ENCODE measurements at places on chromosomes 1 and 21.
A peak's percentile ranks its signal among the peaks of the same experiment; 100 is the strongest.

GRCh38 chr1:36099681-36100341, 11.1 kb downstream of the ADPRS start:
- DNase-seq: peak; percentile 60

DNA sequence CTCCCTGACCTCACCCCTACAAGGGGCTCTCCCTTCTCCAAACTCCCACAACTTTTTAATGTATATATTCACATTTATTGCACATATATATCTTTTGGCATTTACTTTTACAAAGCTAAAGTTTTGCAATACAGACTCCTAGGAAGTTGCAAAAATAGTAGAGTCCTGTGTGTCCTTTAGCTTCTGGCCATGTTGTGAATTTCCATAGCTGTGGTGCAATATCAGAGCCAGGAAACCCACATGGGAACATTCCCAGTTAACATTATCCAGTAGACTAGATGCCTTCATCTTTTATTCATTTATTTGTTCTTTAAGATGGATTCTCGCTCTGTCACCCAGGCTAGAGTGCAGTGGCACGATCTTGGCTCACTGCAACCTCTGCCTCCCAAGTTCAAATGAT, 343.0 kb downstream of the PCP4 start:
- DNase-seq: no peak

DNA sequence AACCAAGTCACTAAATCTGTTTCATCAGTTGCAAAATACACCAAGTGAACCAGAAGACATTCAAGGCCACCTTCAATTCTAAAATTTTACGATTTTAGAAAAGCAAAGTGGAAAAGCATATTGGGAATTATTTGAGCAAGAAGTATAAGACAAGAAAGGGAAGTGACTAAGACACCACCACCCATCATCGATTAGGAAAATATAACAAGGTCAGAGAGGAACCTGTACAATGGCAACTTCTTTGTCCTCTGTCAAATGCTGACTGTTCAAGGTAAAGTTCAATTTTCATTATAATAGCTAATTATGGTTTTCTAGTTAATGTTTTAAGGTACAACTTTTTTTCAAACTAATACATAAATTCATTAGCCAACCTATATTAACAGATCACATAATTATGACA, 10.8 kb downstream of the FRRS1 start:
- DNase-seq: no peak

GRCh38 chr1:155889566-155889965, 21.6 kb downstream of the RIT1 start:
- no peak for DNase-seq

GRCh38 chr1:31934706-31935629, 3.2 kb downstream of the PTP4A2 start:
- no peak for DNase-seq

GRCh38 chr1:59549903-59550302, 253.0 kb downstream of the FGGY start:
- no peak for DNase-seq

GRCh38 chr1:167185062-167185461, 35.6 kb upstream of the POU2F1 start:
- DNase-seq: no peak

GRCh38 chr1:233269656-233270055, 25.9 kb downstream of the PCNX2 start:
- no peak for DNase-seq

DNA sequence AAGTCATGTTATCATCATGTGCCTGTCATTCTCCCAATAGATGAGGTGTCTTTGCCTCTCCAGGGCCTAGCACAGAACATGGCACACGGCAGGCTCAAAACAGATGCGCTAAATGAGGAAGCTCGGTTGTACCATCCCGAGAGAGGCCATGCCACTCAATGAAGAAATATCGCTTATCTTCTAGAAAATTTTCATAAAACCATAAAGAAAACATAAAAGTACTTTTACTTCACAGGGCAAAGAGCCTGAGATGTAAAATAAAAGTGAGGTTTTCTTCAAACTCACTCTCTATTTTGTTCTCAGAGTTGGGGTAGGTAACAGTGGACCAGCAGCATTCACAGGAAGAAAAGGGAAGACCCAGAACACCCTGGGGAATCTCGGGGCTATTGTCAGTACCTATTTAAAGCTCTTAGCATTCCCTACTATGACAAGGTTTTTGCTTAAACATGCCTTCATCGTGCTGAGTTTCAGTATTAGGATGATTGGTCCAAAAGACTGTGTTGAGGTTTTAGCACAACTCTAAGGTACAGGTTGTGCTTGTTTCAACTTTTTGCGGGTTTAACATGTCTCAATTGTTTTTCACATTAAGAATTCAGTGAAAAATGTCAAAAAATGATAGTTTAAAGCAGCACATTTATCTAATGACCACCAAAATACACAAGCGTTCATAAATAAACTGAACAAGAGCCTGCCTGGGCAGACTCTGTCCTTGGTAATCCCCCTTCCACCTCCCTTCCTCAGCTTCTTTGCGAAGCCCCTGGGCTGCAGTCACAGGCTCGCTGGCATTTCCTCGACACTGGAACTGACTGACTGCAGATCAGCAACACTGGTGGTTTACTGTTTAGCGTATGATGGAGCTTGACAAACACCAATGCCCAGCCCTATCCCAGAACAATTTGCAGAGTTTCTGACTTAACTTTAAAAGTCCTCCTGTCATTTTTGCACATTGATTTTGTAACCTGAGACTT, 55.6 kb downstream of the COQ8A start:
- DNase-seq: no peak

DNA sequence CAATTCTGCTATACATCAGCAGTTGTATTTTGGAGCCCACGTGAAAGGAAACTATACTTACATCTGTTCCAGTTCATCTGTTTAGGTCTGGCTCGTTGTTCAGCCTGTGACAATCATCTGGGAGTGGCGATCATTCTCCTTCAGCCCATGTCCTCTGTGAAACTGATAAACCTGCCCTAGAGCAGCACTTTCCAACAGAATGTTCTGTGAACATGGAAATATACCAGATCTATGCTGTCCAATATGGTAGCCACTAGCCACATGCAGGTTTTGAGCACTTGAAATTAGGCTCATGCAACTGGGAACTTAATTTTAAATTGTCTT, 24.5 kb upstream of the COQ8A start:
- no peak for DNase-seq

- DNase-seq: no peak
Observed at GRCh38 chr1:201320168-201320788, 37.0 kb downstream of the PKP1 start.

DNA sequence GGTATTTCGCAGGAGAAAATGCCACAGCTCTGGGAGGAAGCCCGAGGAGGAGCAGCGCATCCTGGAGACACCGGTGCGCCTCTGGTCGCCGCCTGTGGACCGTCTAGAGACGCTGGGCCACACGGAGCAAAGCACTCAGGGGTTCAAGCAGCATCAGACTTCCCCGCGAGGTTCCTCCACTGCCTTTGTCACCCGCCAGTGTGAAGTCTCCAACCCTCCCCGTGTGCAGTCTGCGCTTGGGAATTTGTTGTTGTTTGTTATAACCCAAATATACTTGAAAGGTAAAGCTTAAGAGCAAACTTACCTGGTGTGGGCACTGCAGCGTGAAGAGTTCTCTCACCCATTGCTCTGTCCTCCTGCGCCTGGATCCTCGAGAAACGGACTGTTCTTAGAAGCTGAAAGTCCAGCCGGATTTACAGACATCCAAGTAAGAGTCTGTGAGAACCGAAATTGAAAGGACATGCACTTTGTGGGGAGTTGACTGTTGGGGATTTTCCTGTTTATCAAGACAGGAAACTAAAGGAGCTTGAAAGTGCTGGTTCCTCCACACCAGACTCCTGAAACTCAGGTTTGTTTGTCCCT, at the start of gene GBP4:
GBP4 (minus strand) TSS at position 452 of the 582 bp plus-strand sequence; CDS start at position 344, 108 bp downstream.
- peak; percentile 20 for DNase-seq

GRCh38 chr1:36151845-36152203, 2.5 kb upstream of the TRAPPC3 start:
- DNase-seq: no peak

GRCh38 chr1:41751804-41752513, 166.8 kb downstream of the HIVEP3 start:
- no peak for DNase-seq

DNA sequence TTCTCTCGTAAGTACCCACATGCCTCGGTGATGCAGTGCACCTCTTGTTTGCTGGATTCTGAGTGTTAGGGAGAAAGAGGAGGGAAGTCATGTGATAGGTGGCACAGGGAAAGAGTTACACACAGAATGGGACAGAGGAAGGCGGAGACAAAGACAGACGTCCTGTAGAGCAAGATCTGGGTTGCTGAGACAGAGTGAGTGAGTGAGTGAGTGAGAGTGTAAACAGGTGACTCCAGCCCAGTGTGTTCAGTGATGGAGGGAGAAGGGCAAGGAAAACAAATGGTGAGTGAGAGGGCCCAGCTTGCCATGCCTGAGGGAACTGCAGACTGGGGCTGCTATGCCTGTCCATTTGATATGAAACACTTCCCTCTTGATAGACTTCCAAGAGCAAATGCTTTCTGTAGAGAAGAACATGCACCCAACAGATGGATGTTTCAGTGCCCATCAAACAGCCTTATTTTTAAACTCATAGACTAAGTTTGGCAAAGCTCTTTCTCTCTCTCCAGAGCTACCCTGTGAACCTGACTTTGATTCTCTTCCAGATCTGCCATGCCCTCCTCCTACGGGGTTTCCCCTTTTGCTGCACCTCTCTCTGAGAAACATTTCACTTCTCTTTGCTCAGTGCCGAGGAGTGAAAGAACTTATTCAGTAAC, 209.9 kb upstream of the COA6 start:
- no peak for DNase-seq

DNA sequence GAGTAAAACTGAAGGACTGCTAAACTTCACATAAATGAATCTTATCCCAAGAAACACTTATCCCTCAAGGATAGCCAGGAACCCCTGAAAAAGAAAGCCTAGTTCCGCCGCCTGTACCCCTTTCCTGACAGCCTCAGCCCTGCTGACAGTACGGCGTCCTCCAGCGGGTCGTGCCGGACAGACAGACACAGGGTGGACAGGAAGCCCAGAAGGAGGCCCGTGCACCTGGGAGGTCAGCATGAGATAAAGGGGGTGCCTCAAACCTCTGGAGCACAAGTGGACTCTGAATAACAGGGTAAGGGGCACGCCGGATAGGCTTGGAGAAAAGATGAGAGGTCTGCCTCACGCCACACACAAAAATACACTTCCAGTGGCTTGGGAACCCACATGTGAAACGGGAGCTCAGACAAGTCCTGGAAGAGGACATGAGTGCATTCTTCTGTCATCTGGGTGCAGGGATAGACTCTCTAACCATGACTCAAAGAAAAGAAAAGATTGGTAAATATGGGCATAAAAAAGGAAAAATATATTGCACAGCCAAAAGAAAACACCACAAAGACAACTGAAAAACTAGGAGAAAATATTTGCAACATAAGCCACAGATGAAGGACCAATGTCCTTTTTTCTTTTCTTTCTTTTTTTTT, 17.3 kb upstream of the ADARB1 start:
- no peak for DNase-seq

GRCh38 chr1:46533179-46533864, 18.1 kb downstream of the KNCN start:
- DNase-seq: peak; percentile 14

- no peak for DNase-seq
Observed at GRCh38 chr1:207421078-207421477, 33.0 kb upstream of the CR2 start.

DNA sequence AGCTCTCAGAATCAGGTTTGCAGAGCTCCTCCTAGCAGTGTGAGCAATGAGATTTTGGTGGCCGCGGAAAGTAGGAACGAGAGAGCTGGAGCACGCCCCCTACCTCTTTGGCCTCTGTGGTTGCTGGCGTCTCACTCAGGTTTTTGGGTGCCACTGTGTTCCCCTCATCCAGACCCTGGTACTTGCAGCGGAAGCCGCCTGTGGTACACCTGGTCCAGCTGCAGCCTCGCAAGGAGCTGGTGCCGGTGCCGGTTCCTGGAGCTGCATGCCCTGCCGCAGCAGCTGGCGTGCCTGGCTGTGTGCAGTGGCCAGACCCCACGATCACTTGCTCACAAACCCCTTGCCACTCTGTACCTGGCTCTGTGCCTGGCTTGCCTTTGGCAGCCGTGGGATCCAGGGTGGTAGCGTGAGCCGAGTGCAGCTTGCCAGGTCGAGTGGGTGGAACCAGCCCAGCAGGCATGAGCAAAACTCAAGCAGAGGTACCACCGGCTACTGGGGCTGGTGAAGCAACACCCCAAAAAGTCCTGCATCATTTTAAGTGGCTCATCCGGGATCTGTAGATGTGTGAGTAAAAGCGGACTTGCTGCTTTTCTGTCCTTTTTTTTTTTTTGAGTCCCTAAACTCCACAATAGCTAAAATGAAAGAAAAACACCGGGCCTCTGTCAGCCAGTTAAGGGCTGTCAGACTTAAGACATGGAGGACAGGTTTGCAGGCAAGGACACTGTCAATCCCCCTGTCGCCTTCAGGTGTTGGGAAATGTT, 844.9 kb downstream of the KCNT2 start:
- DNase-seq: no peak

GRCh38 chr1:15902882-15903281, 55.4 kb downstream of the SPEN start:
- no peak for DNase-seq

GRCh38 chr1:3000671-3001470, 20.4 kb upstream of the ACTRT2 start:
- DNase-seq: no peak

GRCh38 chr1:58214674-58215073, 331.9 kb downstream of the OMA1 start:
- DNase-seq: no peak

DNA sequence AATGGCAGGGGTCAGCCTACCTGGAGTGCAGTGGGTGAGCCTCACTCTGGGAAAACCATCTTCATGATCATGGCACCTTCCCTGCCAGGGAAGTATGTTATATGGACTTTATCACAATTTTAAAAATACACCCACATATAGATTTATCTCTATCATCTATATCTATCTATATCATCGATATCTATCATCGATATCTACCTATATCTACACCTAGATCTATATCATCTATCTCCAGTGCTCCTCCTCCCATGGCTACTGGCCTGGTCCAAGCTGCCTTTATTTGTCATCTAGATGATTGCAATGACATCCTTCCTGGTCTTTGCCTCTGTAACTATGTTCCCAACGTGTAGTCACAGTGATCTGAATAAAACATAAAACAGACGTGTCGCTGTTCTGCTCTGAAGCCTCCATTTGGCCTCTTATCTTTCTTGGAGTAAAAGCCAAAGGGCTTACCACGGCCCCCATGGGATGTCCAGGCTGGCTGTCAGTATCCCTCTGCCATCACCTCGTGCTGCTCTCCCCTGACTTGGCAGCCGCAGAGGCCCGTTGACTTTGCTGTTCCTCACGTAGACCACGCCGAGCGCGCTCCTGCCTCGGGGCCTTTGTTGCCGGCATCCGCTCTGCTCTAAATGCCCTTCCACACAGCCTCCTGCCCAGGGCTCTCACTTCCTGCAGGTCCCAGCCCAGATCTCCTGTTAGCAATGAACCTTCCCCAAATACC, 20.6 kb upstream of the KIF26B start:
- no peak for DNase-seq

- no peak for DNase-seq
Observed at GRCh38 chr1:45334308-45335245, 5.4 kb upstream of the TOE1 start.

Data from stimulated activated CD4-positive, alpha-beta T cell treated with anti-CD3 and anti-CD28 coated beads, Interleukin-1b, Interleukin-23, amount 100 ng/mL, for 24 hours (primary cell).